ENCODE measurements at places on chromosomes 11 and 22.

DNA sequence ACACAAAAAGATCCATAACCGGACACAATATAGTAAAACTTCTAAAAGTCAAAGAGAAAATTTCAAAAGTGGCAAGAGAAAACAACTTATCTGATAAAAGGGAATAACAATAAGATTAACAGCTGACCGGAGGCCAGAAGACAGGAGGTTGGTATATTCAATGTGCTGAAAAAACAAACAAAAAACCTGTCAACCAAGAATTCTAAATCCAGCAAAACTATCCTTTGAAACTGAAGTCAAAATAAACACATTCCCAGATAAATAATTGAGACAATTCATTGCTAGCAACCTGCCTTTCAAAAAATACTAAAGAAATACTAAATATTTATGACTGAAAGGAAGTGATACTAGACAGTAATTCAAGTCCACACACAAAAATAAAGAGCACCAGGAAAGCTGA is 101.3 kb downstream of the RELT start:
- DNase-seq = no peak

DNA sequence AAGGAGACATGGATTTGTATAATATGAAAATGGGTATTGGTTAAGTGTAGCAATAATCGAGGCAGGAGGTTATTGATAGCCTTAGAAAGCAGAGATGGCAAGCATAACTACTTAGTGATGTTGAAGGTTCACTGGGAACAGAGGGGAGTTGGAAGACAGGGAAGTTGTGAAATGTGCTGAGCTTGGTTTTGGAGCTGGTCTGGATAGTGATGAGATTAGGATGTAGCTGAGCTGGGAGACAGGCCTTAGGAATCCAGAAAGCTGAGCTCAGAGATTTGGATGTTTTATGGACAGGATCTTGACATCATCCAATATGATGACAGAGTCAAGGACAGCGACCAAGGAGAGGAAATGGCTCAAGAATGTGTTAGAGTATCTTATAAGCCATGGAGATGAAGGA is 113.1 kb downstream of the ARHGAP42 start:
- DNase-seq = no peak

DNA sequence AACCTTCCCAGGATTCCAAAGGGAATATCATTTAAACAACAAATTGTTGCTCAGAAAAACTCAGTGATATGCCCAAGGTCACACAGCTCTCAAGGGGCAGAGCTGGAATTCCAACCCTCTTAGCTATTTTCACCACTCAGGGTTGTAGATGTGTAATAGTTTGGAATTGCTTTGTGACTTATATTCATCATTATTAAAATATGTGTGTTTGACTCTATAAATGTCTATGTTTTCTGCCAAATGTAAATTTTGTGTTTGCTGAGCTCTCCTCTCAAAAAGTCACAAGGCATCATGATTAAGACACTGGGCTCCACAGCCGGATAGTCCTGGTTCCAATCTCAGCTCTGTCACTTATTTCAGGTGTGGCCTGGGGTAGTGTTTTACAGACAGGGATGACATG is 407.3 kb downstream of the TMEM135 start:
- peak; percentile 71 for DNase-seq

- DNase-seq = peak; percentile 76
Measured at GRCh38 chr11:114340311-114341131, 44.3 kb downstream of the NNMT start.

- DNase-seq = no peak
Measured at GRCh38 chr11:8794126-8794525, 111.5 kb downstream of the RPL27A start.
